ENCODE measurements at places on chromosomes 2 and 18.

DNA sequence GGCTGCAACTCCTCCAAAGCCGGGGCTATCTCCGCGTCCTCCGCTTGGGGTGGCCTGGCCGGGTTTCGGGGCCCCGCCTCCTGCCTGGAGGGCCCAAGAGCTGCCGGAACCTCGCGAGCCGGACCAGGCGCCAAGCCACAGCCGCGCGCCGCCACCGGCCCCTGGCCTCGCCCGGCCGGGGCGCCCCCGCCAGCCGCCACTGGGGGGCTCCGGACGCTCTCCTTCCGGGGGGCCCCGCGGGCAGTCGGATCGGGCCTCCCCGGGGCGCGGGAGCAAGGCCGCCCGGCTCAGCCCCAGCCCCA is 17.4 kb upstream of the HAAO start:
- DNase-seq = peak; percentile 94

DNA sequence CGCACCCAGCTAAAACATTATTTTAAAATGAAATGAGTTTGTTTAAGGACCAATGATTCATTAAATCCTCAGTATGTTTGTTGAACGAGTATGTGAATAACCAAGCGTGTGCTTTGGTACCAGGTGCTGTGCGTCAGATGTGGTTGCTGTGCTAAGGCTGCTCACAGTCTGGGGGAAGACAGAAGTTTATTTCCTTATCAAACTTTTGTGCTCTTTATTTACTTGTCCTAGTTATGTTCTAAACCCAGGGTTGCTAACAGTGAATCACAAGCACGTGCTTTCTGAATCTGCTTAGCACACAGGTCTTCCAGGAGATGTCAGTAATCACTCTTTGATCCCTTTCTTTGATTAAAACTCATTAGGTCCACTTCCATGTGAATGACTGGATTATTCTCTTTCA is 37.0 kb downstream of the RAPGEF4 start:
- no peak for DNase-seq

- DNase-seq = no peak
Measured at GRCh38 chr2:146324951-146325350, 1519.9 kb upstream of the ACVR2A start.

DNA sequence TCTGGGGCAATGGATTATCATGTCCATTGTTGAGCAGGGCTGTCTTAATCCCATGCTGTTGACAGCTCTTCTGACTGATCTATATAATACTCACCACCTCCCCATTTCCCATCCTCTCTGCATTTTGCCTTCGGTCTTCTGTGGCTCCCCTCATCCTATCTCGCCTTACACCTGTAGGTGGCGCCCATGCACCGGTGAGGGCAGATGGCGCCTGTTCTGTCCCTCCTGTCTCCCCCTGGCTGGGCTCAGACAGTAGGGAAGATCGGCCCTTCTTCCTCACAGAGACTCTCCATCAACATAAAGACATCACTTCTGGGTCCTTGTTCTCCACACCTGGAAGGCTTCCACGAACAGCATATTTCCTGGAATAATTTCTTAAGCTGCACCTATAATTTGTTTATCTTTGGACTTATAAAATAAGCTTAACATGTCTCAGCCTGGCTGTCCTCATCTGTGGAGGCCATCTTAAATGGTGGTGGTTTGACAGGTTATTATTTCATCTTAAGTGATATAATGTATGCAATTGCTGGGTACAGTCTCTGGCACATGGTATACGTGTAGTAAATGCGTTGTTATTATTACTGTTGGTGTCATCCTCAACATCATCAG is 10.9 kb upstream of the CDH20 start:
- DNase-seq = peak; percentile 43

DNA sequence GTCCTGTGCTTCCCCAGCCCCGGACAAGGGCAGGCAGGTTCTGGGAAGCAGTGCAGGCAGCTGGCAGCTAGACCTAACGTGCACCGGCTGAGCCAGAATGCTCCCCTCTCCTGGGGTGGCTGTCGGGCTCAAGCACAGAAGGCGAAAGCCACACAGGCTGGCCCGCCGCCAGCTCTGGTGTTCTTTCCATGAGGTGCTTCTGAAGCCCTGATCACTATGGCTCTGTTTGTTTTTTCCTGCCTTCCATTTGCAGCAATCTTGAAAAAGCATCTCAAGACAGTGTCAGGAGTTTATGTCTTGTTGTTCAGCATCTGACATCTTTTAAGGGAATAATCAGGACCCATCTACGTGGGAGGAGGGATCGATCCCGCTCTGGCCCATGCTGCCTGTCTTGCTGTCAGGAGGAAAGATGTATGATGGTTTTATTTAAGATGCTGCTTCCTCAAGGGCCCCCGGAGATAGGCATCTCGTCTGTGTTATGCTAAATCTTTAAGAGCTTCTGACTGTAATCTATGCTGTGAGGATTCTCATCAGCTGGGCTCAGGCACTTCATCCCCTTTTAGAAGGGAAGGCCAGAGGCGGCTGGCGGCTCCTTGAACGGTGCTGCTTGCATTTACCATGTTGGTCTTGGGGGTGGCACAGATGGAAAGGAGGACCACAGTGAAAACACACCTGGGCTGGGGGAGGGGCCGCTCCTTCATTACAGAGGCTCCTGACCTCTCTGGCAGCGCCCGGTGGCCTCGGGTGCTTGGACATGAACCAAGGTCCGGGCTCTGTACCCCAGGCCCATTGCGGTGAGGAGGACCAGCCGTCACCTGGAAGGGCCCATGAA is 118.5 kb upstream of the HDAC4 start:
- peak; percentile 25 for DNase-seq

DNA sequence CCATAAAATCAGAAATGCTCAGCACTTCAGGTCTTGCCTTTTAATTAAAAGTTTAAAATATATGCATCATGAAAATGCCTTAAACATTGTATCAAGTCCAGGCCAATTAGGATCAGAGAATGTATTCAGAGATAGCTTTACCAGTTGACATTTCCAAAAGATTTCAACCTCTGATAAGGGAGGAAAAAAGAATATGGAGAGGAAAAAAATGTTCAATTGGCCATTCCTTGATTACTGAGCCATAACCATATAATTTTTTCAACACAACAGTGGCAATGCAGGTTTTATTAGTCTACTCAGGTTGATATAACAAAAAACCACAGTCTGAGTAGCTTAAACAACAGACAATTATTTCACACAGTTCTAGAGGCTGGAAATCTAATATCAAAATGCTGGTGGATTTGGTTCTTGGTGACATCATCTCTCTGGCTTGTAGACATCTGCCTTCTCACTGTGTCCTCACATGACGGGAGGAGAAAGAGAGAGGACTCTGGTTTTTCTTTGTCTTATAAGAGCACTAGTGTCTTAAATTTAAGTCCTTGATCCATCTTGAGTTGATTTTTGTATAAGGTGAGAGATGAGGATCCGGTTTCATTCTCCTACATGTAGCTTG is 111.9 kb downstream of the IRS1 start:
- DNase-seq = no peak

GRCh38 chr2:182717416-182717815 is 1.4 kb downstream of the DNAJC10 start:
- peak; percentile 52 for DNase-seq

DNA sequence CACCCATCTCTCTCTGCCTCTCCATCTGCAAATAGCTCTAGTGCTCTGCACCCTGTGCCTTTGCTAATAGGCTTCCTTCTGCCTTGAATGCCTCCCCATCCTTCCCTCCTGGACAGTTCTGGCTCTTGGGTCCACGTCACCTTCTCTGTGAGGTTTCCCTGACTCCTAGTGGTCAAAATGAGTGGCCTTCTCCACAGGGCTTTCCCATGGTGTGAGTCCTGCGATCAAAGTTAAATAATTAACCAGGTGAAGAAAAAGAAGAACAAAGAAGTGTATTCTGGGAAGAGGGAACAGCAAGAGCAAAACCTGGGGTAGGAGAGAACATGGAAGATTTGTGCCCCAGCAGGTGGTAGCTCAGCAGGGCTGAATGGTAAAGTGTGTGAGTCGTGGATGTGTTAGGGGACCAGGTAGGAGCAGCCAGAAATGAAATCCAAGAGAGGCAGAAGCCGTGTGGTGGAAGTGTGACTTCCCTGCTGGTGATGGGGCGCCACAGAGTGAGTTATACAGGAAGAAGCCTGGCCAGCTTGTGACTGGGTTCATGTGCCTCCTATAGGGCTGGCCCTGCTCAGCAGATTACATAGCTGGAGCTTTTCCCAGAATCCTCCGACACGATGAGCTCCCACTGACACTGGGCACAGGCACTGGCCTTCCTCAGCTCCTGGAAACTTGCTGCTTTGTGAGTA is 93.8 kb upstream of the LDAH start:
- no peak for DNase-seq

GRCh38 chr2:108165729-108166128 is 74.0 kb upstream of the SULT1C3 start:
- DNase-seq = no peak

GRCh38 chr2:36783246-36783645 is 86.7 kb downstream of the VIT start:
- no peak for DNase-seq

DNA sequence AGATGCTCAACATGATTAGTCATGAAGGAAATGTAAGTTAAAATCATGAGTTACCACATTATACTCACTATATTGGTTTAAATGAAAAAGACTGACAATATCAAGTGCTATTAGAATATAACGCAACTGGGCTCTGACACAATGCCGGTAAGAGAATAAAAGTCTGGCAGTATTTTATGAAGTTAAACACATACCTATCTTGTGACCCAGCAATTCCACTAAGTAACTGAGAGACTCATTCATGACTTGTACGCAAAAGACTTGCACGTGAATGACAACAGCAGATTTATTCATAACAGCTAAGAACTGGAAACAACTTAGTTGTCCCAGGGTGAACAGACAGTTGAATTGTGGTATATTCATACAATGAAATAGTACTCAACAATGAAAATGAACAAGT is 342.1 kb downstream of the SLC4A3 start:
- DNase-seq = no peak

DNA sequence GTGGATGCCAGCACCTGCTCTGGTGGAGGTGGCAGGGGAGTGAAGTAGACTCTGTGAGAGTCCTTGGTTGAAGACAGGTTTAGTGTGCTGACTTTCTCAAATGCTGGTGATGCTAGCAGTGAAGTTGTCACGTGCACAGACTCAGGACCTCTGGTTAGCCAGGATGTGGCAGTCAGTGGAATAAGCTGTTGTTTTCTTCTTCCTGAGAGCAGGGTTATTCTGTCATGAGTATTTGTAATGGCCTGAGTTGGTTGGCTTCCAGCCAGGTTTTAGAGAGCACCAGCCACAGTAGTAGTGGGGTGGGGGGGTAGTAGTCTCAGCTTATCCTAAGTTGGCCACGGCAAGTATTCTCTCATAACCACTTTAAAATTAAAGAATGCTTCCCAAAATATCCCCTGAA is 238.5 kb upstream of the FBXO11 start:
- peak; percentile 11 for DNase-seq

DNA sequence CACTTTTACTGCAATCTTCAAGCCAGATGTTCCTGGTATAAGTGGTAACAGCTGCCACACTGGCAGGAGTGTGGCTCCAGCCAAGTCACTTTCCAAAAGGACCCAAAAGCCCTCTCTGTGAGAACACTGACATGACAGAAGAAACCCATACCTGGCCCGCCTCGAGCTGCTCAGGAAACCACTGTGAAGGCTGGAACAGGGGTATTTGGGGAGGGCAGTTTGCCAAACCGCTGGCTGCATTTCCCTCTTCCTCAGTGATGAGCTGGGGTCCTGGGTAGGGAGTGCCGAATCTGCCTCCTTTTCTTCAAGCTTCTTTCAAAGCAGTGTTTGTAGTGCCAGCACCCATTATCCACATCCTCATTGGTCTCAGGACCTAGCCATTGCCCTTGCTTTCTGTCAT is 10.3 kb upstream of the OSR1 start:
- no peak for DNase-seq

DNA sequence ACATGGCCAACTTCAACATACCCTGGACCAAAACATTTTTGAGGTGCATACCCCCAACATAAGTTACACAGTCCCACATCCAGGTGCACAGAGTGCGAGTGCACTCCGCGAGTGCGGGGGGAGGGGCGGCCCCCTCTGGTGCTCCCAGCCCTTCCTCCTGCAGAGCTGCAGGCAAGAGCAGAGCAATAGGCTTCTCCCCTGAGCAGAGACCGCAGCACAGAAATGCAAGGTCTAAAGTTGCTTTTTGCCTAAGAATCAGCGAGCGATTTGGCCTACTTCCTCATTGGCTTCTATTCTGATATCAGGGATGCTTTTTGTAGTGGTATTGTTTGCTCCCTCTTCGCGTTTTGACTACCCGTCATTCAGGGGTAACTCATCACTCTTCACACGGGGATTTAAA is 40.6 kb downstream of the BOLA3 start:
- DNase-seq = no peak
